ENCODE measurements at places on chromosomes 4 and X.

DNA sequence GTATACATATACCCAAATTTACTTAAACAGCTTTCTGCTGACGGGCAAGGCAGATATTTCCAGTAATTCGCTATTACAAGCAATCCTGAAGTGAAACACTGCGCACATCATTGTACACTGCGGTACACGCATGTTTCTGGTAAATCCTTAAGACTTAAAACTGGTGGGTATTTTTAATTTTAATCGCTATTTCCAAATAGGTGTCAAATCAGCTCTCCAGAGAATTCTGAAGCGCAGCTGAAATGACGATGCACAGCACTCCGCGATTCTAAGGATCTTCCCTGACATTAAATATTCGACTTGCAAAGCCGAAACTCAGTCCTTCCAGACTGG, 361 bp downstream of the TMEM128 start:
- DNase-seq = no peak

GRCh38 chrX:148771440-148771839, 271.0 kb downstream of the AFF2 start:
- DNase-seq = no peak

DNA sequence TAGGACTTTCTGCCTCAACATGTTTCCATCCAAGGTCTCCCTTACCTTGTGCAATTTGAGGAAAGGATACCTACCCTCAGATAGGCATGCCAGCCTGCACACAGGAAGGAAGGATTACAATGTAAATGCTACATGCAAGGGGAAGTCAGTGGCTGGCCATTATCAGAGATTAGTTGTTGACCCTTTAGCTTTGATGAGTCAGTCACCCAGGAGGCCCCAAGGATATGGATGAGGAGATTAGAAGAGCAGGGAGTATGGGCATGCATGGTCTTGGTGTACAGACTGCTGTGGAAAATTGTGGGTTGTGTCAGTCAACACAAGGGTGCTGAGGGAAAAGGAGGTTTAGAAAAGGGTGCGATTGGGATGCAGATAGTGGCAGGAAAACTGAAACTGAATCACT, 92.0 kb downstream of the GUCY2F start:
- DNase-seq = no peak

- DNase-seq = no peak
Measured at GRCh38 chr4:12827966-12828365, 656.2 kb downstream of the RAB28 start.

GRCh38 chrX:56783450-56783831, 54.4 kb downstream of the NBDY start:
- no peak for DNase-seq

- no peak for DNase-seq
Measured at GRCh38 chrX:27890611-27891010, 82.8 kb downstream of the MAGEB10 start.

All from NCI-H1092 (cell line).